ENCODE measurements at places on chromosomes 6 and 20.

DNA sequence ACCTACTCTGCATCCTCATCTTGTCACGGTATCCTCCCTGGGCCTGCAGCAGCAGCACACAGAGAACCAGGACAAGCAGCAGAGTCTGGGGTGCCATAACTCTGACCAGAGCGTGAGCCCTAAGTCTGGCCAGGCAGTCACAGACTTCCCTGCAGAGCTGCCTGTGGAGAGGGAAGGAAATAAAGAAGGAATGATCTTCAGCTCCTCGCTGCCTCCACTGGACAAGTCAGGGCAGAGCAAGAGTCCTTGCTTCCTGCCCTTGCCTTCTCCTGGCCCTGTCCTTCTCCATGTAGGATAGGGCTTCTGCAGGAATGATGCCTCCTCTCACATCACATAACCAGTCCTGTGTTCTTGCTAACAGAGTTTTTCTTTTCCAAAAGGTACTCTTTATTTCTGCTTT lies 15.9 kb upstream of the WFDC11 start:
- DNase-seq, result no peak

DNA sequence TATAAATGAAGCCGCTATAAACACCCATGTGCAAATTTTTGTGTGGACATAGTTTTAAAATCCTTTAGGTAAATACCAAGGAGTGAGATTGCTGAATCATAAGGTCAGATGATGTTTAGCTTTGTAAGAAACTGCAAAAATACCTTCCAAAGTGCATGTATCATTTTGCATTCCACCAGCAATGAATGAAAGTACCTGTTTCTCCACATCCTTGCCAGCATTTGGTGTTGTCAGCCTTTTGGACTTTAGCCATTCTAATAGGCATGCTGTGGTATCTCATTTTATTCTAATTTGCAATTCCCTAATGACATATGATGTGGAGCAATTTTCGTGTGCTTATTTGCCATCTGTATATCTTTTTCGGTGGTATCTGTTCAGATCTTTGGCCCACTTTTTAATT lies 93.7 kb downstream of the GCLC start:
- DNase-seq, result no peak

- DNase-seq, result no peak
These were observed 237.9 kb downstream of the TSHZ2 start for GRCh38 chr20:53210041-53210440.

GRCh38 chr20:40160097-40160550 lies 528.9 kb downstream of the MAFB start:
- DNase-seq, result no peak

DNA sequence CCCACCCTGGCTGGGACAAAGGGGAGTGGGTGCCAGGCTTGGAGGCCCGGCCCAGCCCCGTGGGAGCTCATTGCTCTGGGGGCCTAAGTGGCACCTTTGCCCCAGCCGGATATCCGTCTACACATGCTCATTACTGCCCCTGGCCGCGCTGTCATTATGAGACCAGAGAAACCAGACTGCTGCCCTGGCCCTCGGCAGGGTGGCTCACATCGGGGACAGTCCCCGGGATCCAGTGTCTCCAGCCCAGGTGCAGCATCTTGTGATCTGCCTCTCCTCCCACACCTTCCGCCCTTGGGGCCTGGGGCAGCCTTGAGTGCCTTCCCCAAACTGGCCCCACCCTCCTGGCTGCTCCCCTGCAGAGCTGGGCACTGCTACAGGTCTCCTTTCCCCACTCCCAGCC lies 4.9 kb downstream of the SRMS start:
- DNase-seq, result no peak

GRCh38 chr6:107600936-107601335 lies 111.0 kb downstream of the SOBP start:
- DNase-seq, result no peak

DNA sequence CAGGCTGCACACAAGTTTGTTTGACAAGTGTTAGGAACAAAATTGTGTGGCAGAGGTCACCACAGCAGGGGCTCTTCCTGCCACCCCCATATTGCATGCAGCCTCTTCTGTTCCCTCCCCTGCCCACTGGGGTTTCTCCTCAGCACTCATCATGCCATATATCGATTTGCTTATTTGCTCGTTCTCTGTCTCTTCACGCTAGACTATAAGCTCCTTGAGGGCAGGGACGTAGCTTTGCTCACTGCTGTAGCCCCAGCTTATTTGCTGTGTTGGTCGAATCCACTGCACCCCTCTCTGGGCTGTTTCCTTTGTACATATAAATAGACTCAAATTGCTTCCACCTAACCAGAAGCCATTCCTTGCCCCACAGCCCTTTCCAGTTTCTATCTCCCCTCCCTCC lies 19.6 kb downstream of the MAS1 start:
- DNase-seq, result no peak

- peak; percentile 20 for DNase-seq
These were observed 8.0 kb upstream of the IER3 start for GRCh38 chr6:30752157-30752927.

DNA sequence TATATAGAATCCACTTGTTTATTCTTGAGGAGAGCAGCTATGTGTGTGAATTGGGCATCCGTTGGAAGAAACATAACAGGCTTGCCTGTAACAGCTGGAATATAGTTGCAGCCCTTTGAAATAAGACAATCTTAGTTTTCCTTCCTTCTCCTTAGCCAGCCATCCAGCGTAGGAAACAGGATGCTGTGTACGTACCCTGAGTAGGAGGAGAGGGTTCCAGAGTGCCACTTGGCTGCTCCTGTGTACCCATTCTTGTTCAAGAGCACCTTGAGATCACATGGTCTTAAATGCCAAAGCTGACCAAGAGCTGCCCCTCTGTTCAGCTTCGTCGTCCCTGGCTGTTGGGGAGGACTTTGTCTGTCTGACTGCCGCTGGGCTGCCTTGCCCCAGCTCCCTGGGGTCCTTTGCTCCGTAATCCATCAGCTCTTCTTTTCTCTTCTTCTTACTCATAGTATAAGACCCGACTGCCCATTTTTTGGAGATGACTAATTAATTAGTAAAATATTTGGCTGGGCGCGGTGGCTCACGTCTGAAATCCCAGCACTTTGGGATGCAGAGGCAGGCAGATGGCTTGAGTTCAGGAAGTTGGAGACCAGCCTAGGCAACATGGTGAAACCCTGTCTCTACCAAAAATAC lies 49.0 kb downstream of the RREB1 start:
- DNase-seq, result no peak

DNA sequence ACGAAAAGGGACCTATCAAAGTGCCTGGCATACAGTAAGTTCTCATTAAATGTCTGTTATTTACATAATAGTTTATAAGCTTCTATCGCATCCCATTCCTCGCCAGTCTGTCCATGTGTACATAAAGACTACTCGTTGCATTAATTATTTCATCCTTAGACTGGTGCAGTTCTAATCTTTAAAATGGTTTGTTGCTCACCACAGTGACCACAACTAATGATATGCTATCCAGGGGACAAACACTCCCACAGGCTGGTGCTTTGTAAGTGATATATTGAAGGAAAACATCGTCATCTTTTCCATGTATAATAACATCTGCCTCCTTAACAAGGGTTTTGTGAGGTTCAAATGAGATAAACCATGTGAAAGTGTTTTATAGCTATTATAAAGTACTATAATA lies 39.0 kb upstream of the HBS1L start:
- DNase-seq, result no peak

DNA sequence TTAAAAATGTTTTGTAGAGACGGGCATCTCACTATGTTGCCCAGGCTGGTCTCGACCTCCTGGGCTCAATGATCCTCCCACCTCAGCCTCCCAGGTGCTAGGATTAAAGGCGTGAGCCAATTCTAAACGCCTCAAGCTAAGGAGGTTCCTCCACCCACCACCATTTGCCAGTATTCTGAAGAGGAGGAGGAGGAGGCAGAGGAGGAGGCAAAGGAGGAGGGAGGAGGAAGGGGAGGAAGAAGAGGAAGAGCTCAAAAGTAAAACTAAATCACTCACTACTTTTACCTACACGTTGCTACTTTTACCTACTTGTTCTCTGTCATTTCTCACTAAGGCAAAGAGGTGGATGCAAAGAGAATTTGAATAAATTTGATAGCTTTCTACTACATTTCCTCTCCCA lies 63.6 kb upstream of the ARID1B start:
- DNase-seq, result no peak

DNA sequence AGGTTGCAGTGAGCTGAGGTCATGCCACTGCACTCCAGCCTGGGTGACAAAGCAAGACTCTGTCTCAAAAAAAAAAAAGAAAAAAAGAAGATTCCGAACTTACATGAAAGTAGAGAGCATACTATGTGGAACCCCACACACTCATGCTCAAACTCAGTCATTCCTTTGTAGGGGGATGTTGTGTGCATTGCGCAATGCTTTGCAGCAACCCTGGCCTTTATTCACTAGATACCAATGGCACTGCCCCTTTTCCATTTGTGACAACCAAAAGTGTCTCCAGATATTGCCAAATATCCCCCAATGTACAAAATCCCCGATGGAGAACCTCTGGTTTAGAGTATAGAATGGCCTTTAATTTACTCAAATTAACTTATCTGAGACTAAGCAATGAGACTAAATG lies 158.6 kb downstream of the GJA1 start:
- DNase-seq, result no peak

GRCh38 chr6:150145427-150145826 lies 2.6 kb downstream of the PPP1R14C start:
- DNase-seq, result no peak

- peak; percentile 46 for DNase-seq
These were observed 119.5 kb upstream of the CD93 start for GRCh38 chr20:23205611-23206041.

GRCh38 chr6:25315194-25316177 lies 36.3 kb downstream of the CARMIL1 start:
- DNase-seq, result no peak

DNA sequence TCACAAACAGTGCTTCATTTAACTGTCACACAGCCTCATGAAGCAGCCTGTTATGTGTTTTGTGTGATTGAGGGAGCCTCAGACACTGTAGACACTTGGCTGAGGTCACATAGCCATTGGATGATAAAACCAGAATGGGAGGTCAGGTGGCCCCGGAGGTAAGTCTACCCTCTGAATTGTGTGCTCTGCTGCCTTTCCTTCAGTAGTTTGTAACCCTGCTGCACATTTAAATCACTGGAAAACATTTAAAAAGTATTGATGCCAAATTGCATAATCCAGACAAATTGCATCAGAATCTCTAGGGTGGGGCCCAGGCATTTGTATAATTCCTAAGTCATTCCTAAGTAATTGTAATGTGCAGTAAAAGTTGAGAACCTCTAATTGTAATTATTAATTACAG lies 85.2 kb upstream of the ECI2 start:
- DNase-seq, result no peak

- peak; percentile 52 for DNase-seq
These were observed 91.6 kb downstream of the RAMACL start for GRCh38 chr6:166494757-166495486.

DNA sequence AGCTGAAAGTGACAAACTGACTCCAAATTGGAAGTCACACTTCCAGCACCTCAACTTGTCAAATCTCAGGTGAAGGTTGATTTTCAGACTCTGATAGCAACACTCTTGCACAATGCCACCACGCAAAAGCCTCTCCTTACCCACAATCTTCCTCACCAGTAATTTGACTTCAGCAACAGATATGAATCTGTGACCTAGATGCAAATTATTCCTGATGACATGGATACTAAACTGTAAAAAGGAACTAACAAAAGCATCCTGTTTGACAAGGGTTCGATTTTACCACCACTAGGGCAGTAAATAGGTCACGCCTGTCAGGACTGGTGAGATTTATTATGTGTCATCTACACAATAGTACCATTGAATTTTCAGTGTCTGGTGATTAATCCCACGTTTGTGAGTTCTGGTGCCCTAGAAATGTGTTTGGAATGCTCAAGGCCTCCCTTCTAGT lies 134.4 kb upstream of the COL21A1 start:
- no peak for DNase-seq

DNA sequence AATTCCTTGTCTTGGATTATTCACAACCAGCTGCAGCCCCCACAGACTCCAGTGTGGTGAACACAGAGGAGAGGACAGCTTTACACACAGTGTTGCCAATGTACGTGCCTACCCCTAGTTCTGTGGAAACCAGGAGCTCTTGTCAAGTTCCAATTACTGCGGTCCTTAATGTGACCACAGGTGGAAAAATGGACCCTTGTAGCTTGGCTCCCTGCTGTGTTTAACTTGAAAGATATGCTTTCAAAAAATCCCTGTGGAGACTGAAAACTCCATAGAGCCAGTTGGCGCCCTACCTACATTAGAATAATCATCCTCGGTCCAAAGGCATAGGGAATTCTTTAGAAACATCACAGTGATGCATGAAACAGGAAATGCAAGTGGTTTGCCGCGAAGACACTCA lies 118.3 kb upstream of the SLC22A23 start:
- DNase-seq, result no peak
